Naive thymus-derived CD4-positive, alpha-beta T cell (primary cell): ENCODE measurements at places on chromosomes 7 and 10.

- DNase-seq = no peak
These were observed 49.8 kb upstream of the TMEM273 start for GRCh38 chr10:49237985-49238384.

- no peak for DNase-seq
These were observed 205.5 kb downstream of the DNAJB6 start for GRCh38 chr7:157542068-157543021.

GRCh38 chr10:30352377-30352776 is 3.3 kb upstream of the MTPAP start:
- no peak for DNase-seq

DNA sequence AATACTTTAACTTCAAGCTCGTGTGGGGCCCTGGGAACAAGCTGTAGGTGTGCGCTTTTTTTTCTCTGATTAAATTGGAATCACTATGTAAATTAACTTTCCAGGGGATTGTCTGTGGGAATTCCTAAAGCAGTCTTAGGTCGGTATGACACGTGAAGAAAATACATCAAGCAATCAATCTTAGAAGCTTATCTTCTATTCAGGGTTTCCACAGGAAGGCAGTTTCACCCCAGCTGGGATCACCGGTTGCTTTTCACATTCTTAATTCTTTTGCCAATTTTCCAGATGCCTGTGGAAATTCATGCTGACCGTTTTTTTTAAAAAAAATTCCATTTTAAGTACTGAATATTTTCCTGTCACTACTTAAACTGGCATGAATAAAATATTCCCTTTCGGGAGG is 41.9 kb downstream of the CAMK1D start:
- DNase-seq = no peak

DNA sequence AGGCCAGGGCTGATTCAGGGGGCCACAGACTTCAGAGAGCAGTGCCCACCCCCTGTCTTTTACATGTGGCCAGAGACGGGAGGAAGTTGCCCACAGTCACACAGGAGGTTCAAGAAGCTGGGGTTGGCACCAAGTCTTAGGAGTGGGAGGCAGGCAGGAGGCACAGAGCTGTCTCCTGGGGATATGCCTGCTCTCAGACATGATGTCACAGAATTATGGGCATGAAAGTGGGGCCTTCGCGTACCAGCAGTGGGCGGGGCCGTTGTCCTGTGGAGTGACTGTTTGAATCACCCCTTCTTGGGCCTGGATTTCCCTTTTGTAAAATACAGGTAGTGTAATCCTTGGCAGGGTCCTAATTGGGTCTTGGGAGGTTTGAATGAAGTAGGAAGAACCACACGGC is 81.2 kb upstream of the PPIF start:
- DNase-seq = no peak

DNA sequence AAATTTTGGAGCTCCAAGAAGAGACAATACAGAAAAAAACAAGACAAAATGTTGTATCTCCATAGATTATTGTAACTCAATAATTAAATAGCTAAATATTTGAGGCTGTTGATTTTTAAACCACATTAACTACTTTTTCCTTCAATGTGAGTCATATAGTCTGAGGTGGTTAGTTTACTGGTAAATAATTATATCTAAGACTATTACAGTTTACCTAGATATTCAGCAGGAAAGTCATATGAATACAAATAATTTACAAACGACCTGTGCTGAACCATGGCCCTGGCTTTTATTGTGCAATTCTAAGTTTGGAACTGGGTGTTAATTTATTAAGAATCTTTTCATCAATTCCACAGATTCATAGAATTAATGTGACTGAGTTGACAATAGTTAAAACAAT is 22.2 kb downstream of the CREB5 start:
- DNase-seq = no peak

GRCh38 chr10:121167534-121168243 is 316.5 kb downstream of the WDR11 start:
- no peak for DNase-seq

GRCh38 chr7:1754345-1754908 is 84.3 kb downstream of the ELFN1 start:
- no peak for DNase-seq

DNA sequence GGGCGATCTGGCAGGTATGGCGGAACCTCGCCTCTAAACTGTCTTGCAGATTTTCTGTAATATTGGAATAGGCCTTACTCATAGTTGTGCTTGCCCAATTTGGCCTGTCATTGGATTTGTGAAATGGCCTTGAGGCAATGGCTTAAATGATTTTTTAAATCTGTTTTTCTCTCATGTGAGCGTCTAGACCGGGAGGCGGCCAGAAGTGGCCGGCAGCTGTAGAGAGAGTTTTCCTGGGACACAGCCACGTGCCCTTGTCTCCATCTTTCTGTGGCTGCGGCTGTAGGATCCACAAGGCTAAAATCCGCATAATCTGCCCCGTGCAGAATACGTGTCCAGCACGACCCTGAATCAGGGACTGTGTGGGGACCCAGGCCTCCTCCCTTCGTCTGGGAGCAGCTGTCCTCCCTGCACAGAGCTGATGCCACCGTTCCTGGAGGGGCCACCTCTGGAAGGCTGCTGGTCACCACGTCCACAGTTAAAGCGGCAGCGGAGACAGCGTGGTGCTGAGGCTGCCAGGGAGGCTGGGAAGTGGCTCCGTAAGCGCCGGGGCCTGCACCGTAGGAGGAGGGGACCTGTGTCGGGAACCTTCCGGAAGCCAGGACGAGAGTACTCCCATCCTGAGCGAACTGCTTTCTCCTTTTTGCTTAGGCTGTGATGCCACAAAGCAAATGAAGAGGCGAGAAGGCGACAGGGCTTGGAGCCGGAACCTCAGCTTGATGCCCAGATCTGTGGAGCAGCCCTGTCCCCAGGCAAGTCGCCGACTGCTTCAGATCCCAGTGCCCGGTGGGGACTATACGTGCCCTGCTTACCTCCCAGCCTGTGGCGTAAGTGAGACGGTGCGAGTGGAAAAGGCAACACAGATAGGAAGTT is 99.8 kb downstream of the DYNC2I1 start:
- no peak for DNase-seq

- no peak for DNase-seq
These were observed 95.6 kb upstream of the ASAH2 start for GRCh38 chr10:50346942-50347341.

GRCh38 chr10:23362879-23363792 is 18.5 kb upstream of the C10orf67 start:
- peak; percentile 75 for DNase-seq

- no peak for DNase-seq
These were observed 21.5 kb downstream of the SH3PXD2A start for GRCh38 chr10:103833731-103834365.

GRCh38 chr7:107687656-107688055 is 27.0 kb downstream of the SLC26A4 start:
- DNase-seq = no peak

GRCh38 chr7:100563809-100564400 is 9.8 kb downstream of the SAP25 start:
- peak; percentile 65 for DNase-seq

- DNase-seq = no peak
These were observed 5.7 kb upstream of the HSPA12A start for GRCh38 chr10:116748041-116748440.
